ENCODE measurements at places on chromosomes 4 and X.

- DNase-seq = no peak
- H3K36me3 ChIP-seq = no peaks in the 10 kb centered on the region
These were observed 89.4 kb upstream of the TLL1 start for GRCh38 chr4:165783626-165784025.

- no peak overlapping the region for H3K4me3 ChIP-seq
- H3K27ac ChIP-seq = no peak overlapping the region
- H3K36me3 ChIP-seq = no peaks in the 10 kb centered on the region
- H3K4me1 ChIP-seq = no peaks in the 10 kb centered on the region
These were observed 219.0 kb downstream of the TLL1 start for GRCh38 chr4:166091912-166092510.

DNA sequence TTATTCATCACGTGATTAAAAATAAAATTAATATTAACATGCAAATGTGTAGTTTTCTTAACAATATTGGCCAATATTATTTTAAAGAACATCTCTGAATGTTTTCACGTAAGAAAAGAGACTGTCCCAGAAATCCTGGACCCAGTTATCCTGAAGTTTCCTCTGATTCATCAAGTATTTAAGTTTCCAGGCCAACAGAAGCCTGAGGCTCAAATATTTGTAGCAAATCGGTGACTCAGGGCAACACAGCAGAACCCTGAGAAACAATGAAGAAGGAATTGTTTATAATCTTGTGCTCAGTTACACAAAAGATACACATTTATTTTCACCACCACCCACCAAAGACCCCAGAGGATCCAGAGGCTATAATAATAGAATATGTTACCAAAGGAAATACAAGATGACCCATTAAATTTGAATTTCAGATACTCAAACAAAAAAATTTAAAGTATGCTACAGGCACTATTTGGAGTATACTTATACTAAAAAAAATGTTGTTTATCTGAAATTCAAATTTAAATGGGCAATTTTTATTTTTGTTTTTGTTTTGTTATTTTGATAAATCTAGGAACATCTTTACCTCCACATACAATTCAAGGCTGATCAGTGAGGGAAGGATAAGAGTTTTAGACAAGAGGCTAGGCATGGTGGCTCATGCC is 33.9 kb upstream of the SLC7A11 start:
- H3K4me3 ChIP-seq = no peak overlapping the region
- H3K36me3 ChIP-seq = no peaks in the 10 kb centered on the region
- no peaks in the 10 kb centered on the region for H3K4me1 ChIP-seq

GRCh38 chr4:7428261-7429068 is 6.3 kb downstream of the PSAPL1 start:
- no peak overlapping the region for H3K4me3 ChIP-seq
- H3K4me1 ChIP-seq = no peaks in the 10 kb centered on the region
- no peaks in the 10 kb centered on the region for H3K36me3 ChIP-seq
- peaks cover 13% of the 10 kb centered on the region for H3K27me3 ChIP-seq
